ENCODE measurements at places on chromosomes 2 and 18.

DNA sequence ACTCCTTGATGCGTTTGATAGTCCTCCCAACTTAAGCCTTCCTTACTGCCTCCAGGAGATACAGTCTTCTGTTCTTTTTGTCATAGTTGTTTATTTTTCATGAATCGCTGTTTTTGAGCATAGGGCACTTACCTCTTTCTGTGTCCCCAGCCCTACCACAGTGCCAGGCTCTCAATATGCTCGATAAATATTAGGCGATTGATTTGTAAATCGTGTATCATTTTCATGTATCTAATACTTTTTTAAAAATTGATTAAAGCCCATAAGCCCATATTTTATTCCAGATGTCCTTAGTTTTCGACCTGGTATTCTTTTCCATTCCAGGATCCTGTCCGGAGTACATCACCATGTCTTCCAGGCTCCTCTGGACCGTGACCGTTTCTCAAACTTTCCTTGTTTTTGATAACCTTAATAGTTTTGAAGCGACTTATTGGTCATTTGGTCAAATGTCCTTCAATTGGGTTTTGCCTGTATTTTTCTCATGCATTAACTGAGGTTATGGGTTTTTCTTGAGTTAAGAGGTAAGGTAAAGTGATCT, 444 bp upstream of the MMADHC start:
- DNase-seq, result no peak

- no peak for DNase-seq
Measured at GRCh38 chr2:231535961-231536360, 5.7 kb upstream of the NMUR1 start.

GRCh38 chr2:9897331-9897737, 54.1 kb downstream of the TAF1B start:
- no peak for DNase-seq

DNA sequence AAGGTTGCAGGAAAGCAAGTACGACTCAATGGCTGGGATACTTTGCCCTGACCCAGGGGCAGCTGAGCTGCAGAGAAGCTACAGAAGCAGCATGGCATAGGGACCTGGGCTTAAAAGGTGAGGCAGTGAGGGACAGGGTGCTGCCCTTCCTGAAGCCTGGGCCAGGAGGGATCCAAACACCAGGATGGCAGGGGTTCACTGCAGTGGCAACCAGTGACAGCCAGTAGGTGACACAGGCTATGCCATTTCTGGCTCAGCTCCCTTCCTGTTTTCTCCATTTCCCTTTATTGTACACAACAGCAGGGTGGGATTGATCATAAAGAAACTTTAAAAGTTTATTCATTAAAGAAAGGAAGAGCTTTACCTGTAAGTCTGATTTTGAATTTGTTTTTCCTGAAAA, 48.8 kb downstream of the CABYR start:
- DNase-seq, result no peak
